ENCODE measurements at places on chromosomes 3 and 15.

- peak; percentile 11 for DNase-seq
Observed at GRCh38 chr3:32109256-32109655, 2.8 kb downstream of the GPD1L start.

DNA sequence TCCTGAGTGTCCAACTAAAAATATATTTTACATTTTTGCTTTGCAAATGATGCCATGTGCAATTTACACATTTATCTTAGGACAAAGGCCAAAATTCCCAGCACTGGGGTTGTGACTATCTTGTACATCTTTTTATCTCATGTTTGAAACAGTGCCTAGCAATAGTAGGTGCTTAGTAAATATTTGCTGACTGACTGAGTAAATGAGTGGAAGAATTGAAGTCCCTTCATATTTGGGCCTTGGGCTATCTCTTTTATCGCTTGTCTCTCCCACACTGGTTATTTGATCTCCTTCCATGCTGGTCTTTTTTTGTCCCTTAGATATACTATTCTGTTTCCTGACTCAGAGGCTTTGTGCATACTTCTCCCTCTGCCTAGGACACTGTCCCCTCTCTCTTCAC is 213.1 kb upstream of the GOLGA6L4 start:
- DNase-seq, result no peak

DNA sequence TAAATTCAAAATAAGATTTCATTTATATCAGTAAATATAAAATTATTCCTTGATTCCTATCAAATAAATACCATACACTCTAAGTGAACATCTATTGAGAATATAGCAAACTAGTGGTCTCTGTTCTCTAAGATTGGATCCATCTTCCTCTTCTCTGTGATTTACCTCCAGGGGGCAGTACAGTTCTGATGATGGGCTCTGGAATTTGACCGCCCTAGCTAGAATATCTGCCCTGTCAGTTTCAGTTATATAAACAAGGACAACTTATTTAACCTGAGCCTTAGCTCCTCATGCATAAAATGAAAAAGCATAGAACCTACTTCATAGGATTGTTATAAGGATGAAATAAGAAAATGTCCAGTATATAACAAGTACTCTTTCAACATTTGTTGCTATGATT is 171.1 kb upstream of the CCDC54 start:
- DNase-seq, result no peak

- peak; percentile 33 for DNase-seq
Observed at GRCh38 chr3:100073714-100074307, 40.5 kb downstream of the FILIP1L start.

DNA sequence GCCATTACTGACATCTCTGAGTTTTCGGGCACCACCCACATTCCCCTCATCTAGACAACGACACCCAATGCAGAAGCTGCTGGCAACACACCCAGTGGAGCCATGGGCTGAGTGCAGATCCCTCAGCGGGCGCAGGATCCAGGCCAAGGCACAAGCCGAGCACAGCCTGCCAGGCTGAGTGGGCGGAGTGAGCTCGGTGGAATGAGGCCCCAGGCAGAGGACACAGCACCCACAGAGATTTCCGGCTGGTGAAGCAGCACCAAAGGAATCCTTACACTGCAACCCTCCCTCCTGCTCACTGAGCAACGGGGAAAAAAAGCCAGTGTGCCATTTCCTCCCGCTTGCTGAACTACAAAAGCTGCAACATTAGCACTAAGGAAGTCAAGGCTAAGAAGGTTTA is 34.3 kb downstream of the ZMAT3 start:
- DNase-seq, result peak; percentile 86

DNA sequence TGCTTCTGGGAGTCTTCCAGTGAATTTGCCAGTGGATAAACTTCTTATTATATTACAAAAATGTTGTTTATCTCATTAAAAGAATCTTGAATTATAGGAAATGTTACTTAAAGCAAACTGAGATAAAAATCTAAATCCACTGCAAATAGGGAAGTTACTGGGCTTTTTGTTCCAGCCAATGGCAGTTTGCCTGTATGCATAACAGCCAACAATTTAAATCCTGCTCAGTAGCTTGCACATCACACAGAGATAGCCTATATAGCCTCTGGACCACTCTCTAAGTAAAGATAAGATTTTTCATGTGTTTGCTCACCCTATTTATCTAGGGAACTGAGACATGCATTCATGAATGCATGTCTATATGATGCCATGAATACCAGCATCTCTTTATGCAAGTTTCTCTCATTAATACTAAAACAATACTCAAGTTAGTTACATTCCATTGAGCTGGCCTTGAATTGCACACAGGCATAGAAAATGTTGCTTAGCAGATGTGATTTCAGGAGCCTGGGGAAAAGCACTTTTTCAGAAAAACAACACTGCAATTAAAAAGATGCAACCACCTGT is 92.1 kb upstream of the GPR149 start:
- DNase-seq, result no peak

DNA sequence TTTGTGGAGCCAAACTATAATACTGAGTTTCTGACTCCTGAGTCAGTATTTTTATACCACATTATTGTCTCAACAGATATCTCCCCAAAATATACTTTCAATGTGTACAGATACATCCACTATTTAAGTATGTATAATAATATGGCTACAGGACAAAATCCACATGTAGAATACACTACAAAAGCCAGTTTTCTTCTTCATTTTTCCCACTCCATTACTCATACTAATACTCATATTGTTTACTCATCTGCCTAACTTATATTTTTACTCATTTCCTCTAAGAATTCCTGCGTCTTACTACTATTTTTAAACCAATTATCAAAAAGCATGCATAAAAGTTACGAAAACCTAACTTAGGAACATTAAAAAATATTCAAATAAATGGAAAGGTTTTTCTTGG is 440.8 kb downstream of the ZNF385D start:
- DNase-seq, result no peak

GRCh38 chr3:75906555-75907112 is 121.3 kb upstream of the ZNF717 start:
- peak; percentile 39 for DNase-seq

GRCh38 chr15:20358779-20359414 is 182.7 kb downstream of the GOLGA6L6 start:
- no peak for DNase-seq

- DNase-seq, result no peak
Observed at GRCh38 chr3:190338717-190339116, 16.5 kb upstream of the CLDN1 start.

DNA sequence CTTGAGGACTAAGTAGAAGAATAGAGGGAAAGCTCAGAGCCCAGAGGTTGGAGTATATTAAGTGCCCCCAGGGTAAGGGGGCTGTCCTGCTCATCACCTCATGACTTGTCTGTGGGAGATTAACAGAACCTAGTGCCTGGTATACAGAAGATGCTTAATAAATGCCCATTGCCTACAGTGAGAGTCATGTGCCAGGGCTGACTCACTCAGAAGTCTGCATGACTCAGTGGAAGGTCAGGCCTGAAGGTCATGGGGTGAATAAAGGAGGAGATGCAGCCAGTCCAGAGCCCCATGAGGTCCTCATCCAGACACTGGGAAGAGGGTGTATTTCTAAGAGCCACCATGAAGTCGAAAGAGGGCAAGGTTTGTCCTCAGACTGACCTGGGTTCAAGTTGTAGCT is 62.5 kb upstream of the TLE3 start:
- DNase-seq, result no peak

- no peak for DNase-seq
Observed at GRCh38 chr3:189813647-189814240, 182.6 kb downstream of the TP63 start.

DNA sequence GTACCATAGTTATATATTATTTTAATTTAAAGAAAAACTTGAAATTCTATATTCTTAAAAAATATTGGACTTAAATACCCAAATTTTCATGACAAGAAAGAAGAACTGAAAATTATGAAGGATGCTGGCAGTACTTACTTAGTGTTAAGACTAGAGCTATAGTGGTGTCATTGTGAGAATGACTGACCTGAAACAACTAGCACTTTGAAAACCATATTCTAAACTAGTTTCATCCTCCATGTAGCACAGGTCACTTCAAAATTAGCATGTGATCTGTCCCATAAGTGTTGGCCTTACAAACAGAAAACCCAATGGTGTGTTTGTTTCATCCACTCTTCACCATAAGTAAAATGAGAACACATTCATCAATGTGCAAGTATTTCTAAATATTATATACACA is 208.6 kb downstream of the ZIC4 start:
- no peak for DNase-seq

GRCh38 chr15:47409038-47409437 is 308.3 kb upstream of the SEMA6D start:
- no peak for DNase-seq

DNA sequence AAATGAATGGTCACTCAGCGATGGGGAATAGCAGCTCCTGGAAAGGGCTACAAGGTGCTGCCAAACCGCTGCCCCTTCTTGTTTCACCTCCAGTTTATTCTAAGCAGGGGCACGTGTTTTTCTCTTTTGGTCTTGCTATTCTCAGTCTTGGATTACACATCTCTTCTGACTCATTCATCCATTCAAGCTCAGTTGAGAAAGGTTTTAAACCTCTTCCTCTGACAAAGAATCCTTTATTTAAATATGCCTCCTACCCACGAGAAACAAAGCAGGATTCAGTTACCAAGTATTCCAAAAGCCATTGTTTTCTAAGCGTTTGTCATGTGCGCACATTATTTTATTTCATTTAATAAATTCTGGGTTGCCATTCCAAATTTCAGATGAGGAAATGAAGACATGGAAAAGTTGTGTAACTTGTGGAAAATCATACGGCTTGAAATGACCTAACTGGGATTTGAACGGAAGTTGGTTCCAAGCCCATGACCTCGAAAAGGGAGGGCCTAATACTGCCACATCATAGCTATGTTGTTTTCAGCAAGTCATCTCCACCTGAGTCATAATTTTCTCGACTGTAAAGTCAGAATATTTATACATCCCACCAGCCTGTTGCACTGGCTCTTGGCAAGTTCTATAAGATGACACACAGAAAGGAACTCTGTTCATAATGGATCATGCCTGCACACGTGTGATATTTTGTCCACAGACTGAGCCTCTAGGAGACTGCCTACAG is 292.0 kb upstream of the SLCO3A1 start:
- peak; percentile 83 for DNase-seq

DNA sequence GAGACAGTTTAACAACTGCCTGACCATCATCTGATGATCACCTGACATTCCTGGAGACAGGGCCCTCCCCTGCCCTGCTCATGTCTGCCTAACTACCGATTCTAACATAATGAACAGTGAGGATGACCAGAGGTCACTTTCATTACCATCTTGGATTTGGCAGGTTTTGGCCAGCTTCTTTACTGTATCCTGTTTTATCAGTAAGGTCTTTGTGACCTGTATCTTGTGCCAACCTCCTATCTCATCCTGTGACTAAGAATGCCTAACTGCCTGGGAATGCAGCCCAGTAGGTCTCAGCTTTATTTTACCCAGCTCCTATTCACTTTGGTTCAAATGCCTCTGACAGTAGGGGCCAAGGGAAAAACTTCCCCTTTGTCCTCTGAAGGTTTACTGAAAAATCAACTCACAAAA is 40.2 kb downstream of the METTL6 start:
- no peak for DNase-seq

GRCh38 chr3:130850044-130850797 is 43.7 kb upstream of the ATP2C1 start:
- DNase-seq, result peak; percentile 62

DNA sequence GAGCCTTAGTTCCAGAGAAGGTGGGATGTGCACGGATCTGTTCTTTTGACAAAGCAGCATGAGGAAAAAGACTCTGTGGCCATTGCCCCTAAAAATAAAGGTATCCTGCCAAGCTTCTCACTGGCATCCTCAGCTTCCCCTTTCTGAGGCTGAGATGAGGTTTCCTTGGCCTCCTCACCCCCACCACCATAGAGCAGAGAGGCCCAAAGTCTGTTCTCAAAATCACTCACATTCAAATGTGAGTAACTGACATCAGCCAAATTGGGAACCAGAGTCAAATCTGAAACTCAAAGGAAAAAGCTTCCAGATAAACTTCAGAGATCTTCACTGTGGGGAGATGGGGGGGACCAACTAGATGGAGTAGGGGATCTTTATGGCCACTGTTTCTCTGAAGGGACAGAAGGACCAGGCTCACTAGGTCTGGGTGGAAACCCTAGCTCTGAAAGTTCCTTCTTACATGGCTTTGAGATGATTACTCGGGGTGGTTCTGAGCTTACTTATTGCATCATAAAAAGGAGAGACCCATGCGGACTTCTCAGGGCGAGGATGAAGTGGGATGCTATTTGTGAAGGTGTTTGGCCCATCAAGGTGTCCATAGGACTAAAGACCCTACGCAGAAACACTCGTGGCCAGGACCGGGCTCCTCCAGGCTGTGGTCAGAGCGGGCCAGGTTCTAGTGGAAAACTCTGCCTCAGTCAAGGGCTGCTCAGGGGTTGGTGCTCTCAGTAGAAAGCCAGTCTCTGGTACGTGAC is 61.5 kb upstream of the MEF2A start:
- no peak for DNase-seq

GRCh38 chr15:92954578-92954977 is 54.5 kb downstream of the CHD2 start:
- DNase-seq, result no peak

DNA sequence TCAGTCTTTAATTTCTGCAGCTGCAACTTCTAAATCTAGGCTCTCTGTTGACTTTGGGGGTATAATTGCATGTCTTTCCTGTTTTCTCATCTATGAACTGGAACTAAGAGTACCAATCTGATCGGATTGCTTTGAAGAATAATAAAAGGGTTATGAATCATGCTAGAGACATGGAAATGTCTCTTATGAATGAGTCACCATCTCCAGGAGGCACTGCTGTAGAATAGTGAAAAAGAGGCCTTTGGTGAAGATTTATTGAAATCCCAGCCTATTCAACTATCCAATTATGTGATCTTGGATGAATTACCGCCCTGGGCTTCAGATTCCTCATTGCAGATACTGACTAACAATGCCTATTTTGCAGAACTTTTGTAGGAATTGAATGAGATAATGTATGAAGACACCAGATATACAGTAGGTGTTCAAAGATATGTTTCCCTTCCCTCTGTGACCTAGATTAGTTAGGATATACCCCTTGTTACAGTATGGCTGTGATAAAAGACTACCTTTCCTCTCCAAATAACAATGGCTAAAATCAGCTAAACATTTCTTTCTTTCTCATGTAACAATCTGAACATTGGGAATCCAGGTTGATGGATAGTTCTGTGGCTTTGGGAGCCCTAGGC is 11.5 kb upstream of the CMTM8 start:
- DNase-seq, result peak; percentile 43

DNA sequence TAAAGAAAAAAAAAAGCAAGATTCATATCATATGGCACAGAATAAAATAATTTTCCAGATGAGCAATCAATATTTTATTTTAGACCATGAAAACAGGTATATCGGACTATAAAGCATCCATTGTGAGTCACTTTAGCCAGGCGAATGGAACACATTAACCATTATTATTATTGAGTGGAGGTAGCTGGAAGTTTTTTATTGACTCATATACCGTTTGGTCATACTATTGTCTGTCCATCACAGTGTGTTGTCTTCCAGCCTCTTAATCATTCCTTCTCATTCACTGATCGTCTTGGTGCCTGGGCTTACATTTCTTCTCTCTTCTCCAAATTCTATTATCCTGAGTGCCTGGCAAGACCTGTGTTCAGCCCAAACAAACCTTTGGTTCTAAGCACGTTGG is 634.8 kb downstream of the MECOM start:
- DNase-seq, result no peak

GRCh38 chr3:83946554-83946953 is 1012.2 kb upstream of the CADM2 start:
- no peak for DNase-seq

GRCh38 chr15:60323322-60323721 is 74.5 kb downstream of the ANXA2 start:
- no peak for DNase-seq

GRCh38 chr15:64521201-64521600 is 60.8 kb downstream of the ZNF609 start:
- no peak for DNase-seq
